ENCODE measurements at places on chromosomes 4 and X.

- no peak for DNase-seq
These were observed 53.3 kb downstream of the ACOX3 start for GRCh38 chr4:8387194-8387593.

GRCh38 chr4:183485411-183486160 is 19.3 kb upstream of the ING2 start:
- no peak for DNase-seq

- no peak for DNase-seq
These were observed 27.3 kb upstream of the SORBS2 start for GRCh38 chr4:185839194-185839712.

GRCh38 chr4:151325111-151325948 is at the start of gene SH3D19:
TSS of gene SH3D19 (minus strand) at chr4:151325605. CDS start at chr4:151325352, 253 bp downstream.
- peak; percentile 84 for DNase-seq

DNA sequence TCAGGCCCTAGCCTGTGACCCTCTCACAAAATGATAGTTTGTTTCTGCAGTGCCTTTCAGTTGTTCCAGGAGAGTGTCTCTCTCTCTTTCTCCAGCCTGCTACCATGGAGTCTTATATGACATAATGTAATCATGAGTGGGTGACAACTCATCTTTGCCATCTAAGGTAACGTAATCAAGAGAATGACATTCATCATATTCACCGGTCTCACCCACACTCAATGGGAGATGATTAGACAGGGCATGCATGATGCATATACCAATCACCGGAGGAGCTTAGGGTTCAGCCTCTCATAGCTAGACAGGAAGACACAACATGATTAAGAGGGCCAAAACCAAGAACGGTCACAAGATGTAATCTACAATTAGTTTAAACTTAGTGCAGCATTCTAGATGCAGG is 97.1 kb upstream of the FAM9B start:
- DNase-seq: no peak

GRCh38 chr4:110344165-110344564 is 131.8 kb upstream of the ENPEP start:
- no peak for DNase-seq

- no peak for DNase-seq
These were observed 412.1 kb upstream of the GRIA3 start for GRCh38 chrX:122771933-122772332.

GRCh38 chr4:106529348-106530023 is 160.9 kb upstream of the GIMD1 start:
- DNase-seq: no peak

DNA sequence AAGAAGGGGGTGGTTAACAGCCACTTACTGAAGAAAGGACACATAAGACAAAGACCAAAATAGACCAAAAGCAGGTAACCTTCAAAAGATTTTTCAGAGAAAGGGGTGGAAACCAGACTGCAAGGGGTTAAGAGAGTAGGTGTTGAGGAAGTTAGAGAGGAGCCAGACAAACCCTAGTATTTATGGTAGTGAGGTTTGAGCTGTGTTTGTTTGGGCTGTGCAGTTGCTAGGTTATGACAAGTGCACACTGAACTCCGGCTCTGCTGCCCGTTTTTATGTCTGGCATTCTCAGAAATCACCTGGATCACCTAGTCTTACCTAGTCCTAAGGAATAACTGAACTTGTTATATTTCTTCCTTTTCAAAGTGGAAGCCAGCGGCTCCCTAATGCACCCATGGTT is 22.9 kb upstream of the G3BP2 start:
- no peak for DNase-seq
